Stimulated activated CD8-positive, alpha-beta memory T cell treated with anti-CD3 and anti-CD28 coated beads, Interleukin-7, amount 100 ng/mL, for 1 hour (primary cell): ENCODE measurements at places on chromosomes 5 and 9.

DNA sequence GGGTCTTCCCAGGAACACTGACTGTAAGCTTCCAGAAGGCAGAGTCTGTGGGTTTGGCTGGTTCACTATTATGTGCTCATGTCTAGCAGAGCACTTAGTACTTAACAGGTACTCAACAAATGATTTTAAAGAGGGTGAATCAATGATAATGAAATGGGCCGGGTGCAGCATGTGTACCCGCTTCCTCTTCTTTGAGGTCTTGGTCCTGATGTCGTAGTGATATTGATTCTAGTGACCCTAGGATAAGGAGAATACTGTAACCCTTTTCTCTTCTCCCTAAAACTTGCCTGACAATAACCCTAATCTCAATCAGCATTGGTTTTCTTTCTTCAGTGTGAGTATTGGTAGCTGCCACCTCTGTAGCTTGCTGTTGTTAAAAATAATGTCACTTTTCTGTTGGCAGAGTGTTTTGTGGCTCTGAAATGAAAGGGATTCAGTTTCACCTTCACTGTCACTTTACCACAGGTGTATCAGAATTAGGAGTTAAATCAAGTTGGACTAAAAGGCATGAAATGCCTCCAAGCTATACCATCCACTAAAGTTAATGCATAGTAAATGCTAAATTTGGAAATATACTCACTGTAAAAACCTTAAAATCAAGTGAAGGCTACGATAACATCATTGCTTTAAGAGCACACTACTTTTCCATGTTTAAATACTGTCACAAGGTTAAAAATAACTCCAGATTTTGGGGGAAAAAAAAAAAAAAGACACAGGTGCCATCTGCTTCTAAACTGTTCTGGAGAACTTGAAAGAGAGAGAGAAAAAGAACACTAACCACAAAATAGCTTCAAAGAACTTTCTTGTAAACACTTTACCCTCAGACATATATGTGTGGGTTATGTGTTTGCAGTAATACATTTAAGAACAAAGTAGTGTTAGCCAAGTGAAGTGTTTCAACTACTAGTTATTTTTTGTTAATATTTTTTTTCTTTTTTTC is 6.0 kb downstream of the CAMK4 start:
- no peak for DNase-seq

DNA sequence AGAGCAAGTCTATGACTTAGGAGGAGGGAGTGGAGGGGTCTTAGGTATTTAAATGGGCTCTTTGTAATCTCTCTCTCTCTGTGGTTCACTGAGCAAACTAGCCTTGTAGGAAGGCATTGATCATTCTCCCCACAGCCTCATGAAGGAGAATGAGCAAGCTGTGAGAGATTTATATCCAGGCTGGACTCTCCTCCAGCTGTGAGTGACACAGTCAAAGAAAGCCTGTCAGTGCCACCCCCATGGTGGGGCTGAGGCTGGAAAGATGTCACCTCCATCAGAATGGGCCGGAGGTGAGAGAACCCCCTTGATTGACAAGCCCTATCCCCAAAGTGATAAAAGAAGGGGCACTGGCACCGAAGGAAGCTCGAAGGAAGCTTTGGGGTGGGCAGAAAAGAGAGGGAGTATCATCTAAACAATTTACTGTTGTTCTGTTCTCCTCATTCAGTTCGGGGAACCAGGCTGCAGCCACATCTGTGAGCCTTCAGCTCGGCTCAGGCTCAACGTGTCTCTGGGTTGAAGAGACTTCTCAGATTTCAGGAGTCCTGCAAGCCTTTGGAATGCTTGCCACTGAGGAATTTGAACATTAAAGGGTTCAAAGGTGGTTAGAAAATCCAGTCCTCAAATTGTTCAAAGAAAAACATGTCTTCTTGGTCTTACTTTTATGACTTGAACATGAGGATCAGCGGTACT is 538.2 kb upstream of the ZNF462 start:
- DNase-seq, result no peak

DNA sequence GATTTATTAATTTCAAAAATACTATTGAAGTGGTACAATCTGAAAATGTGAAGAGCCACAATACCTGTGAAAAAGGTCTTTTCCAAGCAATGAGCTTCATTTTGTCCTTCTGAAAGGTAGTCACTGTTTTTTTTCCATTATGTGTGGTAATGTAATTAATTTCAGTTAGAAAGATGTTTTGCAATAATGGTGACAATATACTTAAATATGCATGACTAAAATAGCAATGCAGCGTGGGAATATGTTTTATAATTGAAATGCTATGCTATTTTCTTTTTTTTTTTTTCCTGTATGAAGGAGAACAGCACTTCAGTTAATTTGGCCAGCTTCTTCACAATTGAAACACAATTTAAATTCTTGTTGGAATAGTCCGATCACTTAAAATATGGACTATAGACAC is 41.9 kb downstream of the NPR3 start:
- no peak for DNase-seq

DNA sequence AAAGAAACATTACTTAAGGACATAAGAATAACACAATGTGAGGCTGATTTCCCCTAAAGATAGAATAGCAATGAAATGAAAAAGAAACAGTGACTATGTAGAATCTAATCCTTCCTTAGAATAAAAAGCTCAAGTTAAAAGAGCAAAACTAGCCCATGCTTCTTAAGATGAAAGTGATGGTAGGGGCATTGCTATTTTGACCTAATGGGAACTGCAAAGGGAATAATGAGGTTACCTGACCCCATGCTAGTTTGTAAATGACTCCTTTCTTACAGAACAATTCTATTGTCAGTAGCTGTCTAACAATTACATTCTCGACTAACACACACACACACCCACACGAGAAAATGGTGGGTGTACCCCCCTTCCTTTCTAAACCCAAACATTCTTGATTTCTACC is 575.8 kb downstream of the CSNK1G3 start:
- no peak for DNase-seq

GRCh38 chr9:106769331-106769730 is 93.6 kb upstream of the ZNF462 start:
- no peak for DNase-seq

GRCh38 chr9:82553654-82554366 is 509.1 kb downstream of the RASEF start:
- DNase-seq, result no peak

- DNase-seq, result no peak
Measured at GRCh38 chr5:135054546-135054945, 20.5 kb upstream of the PITX1 start.

DNA sequence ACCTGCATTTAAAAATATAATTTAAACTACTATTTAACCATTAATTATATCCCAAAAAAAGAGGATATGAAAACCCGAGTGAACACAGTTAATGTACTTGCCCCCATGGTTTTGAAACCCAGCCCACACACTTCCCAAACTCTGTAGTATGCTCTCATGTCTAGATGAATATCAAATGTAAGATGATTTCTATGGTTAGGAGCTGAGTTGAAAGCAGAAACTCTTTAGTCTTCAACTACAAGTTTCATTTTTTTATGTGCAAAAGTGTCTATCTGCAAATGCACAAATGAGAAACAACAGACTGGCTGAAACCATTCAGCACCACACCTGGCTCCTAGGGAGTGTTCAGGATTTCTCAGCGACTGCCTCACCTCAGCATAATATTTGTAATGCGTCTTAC is 183.3 kb downstream of the SEMA5A start:
- no peak for DNase-seq

DNA sequence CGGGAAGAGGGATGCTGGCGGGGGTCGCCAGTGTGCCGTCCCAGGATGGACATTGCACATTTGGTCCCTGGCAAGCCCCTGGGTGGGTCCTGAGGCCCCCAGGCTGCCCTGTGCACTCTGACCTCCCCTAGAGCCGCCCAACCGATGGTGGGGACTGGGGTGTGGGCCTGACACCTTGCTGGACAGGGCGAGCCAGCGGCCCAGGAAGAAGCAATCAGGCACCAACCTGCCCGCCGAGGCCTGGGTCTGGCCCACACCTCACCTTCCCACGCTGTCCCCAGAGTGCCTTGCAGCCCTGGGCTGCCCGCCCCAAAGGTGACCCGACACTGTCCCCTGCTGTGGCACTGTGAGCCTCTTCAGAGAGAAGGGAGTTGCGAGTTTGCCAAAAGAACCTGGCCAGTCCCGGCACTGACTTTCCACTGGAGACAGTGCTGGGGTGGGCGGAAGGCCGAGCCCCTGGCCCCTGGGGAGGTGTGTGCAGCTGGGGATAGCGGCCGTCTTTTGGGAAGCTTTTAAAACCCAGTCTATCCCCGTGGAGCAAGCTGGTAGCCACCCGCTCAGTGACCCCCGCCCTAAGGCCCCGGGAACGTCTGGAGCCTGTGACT is 12.0 kb upstream of the NRARP start:
- DNase-seq, result no peak

- no peak for DNase-seq
Measured at GRCh38 chr5:115168829-115169486, 750 bp downstream of the TRIM36 start.

DNA sequence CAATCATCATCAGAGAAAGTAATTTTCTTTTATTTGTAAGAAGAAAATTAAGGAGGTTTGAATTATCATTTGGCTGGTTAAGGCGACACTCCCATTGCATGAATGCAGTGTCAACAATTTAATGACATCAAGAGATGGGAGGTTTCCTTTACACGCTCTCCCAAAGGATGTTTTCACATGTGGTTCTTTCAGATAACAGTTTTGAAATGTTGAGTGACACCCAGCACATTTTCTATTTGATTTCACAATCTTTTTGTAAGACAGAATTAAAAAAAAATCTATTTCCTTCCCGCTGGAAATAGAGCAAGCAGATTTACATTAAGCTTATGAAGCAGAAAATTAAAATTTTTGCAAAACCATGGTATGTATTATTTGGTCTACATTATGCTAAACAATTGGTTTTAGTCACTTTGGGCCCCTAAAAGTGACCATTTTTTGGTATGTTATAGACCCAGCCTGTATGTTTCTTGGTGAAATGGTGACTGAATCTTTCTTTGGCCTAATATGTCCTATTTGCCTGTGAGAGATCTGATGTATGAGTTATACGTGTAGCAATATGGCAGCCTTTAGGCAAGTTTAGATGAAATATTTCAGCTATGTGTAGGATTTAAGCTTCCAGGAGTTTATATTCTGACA is 18.9 kb upstream of the ANKRD55 start:
- no peak for DNase-seq

- no peak for DNase-seq
Measured at GRCh38 chr9:126991183-126991582, 76.6 kb downstream of the RALGPS1 start.

GRCh38 chr5:82330530-82331270 is 52.5 kb upstream of the RPS23 start:
- no peak for DNase-seq

- DNase-seq, result no peak
Measured at GRCh38 chr9:78013934-78014333, 17.7 kb downstream of the GNAQ start.

DNA sequence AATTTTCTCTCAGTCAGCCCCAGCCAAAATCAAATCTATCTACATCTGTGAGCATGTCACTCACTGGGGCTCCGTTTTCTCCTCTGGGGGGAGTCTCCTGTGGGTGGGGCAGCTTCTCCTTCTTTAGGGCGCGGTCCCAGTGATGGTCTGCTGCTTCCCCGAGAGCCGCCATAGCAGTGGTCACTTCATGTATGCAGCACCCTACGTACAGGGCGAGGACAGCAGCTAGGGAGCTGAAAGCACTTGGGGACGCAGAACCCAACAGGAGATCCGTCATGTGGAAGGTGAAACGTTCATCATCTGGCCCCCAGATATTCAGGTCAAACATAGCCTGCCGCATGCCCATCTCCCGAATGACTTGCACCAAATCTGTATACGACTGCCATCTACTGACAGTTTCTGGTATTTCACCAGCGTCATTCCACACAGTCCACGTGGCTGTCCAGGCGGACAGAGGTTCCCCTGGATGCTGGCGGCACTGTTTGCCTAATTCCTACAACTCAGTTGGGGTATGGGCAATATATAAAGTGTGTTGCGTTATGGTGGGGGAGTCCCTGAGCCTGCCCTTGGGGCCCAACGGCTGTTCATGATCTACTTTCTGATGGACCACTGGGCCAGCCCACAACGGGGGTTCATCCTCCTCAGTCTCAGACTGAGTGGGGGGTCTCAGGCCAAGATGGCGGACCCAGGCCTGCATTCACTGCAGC is 795.0 kb downstream of the EFNA5 start:
- DNase-seq, result no peak

GRCh38 chr5:158388021-158388420 is 529.1 kb upstream of the CLINT1 start:
- no peak for DNase-seq
